ENCODE measurements at places on chromosomes 5 and 9. TPM values are rescaled to one million over a fixed set of nuclear protein-coding genes. Genes with fewer than 3 reads are reported as not detected.

DNA sequence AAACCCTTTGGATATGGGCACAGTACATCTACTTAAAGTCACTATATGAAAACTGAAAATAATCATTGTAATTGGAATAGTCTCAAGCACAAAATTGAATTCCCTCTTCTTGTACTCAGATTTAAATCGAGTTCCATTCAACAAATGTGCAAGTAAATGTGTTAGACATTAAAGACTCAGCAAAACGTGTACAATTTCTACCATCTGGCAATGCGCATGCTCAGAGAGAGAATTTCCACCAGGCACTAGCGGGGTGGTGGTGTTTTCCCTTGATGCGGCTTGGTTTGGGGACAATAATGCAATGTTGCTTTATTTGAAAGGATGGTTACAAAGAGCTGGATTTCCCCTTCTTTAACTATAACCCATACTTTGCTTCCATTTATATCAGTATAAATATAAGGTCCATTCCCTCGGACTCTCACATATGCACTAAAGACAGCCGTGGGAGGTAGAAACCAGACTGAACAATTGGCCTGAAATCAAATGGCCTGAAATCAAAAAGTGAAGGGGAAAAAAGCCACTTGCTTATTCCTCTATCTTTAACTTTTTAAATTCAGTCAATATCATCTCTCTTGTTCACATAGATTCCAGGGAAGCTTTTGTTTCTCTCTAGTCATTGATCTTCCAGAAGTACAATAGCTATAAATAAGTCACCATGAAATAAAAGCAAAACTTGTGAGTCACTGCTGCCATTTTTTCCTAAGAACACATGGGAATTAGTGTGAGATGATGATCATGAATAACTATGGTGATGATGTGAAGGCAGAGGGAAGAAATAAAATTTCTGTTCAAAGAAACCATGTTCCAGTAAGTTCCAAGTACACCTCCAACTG lies 59.2 kb downstream of the ADAMTS12 start:
- DNase-seq, result no peak

HMGXB3 gene
- total RNA-seq, result 64.0 TPM

SLC6A7 gene
- total RNA-seq, result not detected

DNA sequence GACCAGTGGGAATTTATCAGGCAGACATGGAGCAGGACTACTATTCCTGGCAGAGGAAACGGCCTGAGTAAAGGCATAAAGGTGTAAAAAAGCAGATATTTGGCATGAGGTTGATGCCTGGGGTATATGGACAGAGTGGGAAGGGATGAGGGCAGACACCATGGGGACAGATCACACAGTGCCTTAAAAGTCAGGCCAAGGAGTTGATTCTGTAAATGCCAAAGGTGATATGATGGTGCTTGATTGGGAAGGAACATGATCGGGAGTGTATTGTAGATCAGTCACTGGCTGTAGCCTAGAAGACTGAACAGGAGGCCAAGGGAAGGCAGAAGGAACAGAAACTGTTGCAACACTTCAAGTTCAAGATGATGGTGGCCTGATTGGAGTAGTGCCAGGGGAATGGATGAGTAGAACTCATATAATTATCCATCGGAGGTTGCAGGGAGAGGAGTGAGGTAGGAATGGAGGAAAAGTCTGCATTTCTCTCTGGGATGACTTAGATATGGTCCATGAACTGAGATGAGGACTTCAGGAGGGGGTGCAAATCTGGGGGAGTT lies 594.3 kb upstream of the KLF4 start:
- no peak for DNase-seq

DNA sequence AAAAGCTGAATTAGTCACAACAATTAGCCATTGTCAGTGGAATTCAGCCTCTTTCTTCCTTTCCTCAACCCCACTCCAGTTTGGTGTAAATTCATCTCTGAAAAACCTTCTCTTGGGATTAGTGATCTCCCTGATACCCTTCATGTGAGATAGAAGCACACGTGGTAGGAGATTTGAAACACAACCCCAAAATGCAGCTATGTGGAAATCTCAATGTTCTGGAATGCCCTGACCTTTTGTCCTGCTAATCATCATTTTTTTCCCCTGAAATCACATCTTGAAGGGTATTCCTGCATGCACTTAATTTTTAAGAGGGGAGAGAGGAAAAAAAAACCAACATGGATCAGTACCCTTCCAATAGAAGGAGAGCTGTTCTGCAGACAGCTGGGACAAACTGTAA lies 612.6 kb downstream of the EBF1 start:
- no peak for DNase-seq

RUSC2 gene
- total RNA-seq, result 29.6 TPM

DNA sequence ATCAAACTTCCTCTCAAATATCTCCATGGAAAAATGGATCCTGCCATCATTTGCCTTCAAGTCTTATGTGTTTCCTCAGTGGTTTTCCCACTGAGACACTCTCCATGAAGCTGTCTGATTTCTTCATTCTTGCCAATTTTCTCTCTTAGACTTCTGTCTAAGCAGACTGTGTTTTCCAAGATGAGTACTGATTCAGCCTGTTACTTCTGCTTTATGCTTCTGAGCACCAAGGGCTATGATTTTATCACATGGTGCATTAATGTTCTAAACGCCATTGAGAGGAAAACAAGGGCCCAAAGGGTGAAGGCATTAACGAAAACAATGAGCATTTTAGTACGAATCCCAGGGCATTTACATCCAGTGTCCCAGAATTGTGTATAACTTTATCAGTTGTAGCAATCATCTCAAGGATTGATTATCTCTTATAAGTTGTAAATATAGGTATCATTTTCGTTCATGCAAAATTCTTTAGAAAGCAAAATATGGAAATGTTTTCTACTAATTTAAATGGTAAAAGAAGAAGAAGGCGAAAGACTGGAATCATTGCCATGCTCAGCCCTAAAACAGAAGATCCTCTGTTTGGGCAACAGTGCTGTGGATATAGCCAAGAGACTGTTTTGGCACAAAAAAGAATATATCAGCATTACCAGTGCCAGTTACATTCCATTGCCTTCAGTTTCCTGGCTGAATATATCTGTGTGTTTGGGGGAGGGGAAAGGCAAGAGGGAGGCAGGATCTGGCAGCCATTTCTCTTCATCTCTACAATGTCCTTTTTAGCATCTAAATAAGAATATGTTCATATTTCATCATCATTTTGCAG lies 537.6 kb downstream of the ANXA1 start:
- DNase-seq, result no peak

GRCh38 chr5:146076455-146076854 lies 28.9 kb downstream of the PLAC8L1 start:
- no peak for DNase-seq

PFN3 gene
- total RNA-seq, result not detected

DNA sequence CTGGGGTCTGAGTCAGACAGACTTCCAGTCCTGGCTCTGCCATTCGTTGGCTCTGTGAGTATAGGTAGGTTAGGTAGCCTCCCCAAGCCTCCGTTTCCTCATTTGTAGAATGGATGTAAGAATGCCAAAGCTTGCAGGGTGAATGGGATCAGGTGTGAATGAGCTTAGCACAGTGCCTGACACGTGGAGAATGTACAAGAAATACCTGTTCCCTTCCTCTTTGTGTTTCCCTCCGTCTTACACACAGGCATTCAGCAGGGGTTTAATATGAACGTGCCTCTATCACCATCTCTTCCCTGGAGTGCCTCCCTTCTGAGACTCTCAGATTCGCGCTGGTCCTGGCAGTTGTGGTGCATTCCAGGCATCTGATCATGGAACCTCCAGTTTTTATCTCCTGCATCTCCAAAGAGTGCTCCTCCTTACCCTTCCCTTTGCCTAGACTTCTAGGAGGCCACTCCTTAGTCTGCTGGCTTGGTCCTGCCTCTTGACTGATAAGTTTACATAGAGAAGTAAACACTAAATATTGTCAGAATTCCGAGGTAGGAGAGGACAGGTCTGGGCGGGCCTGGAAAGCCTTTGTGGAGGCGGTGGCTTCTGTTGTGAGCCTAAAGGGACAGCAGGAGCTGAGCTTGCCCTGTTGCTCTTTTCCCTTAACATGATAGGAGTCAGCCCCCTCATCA lies 199.4 kb downstream of the AOPEP start:
- no peak for DNase-seq

DNA sequence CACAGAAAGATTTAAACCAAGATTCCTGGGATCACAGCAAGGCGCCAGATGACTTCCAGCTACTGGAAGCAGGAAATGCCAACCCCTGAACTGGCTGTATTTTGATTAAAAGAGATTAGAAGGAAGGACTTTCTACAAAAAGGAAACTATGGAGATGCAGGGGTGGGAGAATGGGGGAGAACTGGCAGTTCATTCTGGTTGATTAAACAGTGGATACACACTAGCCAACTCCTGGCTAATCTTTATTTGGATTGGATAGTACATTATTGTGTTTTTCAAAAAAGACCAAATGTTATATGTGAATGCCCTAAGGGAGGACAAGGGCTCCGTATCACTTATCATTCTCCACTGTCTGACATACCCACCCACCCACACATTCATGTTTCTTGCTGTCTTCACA lies 93.2 kb downstream of the CDO1 start:
- DNase-seq, result no peak

ARID3C gene
- 0.48 TPM for total RNA-seq

Data from kidney epithelial cell (primary cell).